AG04449 (cell line): ENCODE measurements at places on chromosomes 12 and 14.
A peak's percentile ranks its signal among the peaks of the same experiment; 100 is the strongest.

DNA sequence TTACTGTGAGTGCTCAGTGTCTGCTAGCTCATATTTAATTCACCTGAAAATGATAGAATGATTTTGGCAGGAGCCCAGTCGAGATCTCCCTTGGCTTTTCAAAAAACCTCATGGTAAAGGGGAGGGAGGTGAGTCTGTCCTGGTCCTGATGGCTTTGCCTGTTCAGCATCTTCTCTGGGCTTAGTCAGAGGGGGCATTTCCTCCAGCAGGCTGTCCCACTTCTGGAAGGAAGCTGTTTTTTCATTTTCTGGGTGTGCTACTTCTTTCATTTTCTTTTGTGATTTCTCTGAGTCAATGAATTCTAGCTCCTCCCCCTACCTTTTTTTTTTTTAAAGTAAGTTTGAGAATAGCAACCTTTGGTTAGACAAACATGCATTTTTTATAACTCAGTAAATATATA is 58.8 kb downstream of the TMX1 start:
- DNase-seq, result no peak

GRCh38 chr14:47596232-47596631 is 79.2 kb downstream of the MDGA2 start:
- no peak for DNase-seq

DNA sequence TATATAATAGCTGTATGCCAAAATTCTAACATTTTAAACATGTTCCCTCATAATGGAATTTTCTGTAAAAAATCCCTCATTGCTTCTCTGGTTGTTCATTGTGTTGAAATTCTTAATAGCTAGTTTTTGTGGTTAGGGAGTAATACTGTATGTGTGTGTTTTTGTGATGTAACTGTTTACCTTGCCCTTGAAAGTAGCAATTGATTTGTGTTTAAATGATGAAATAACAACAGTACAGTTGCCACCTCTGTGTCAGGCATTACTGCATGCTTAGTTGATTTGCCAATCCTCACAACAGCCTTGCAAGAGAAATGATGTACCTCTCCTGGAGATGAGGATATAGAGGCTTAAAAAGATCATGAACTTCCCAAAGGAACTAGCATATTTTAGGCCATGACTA is 94.9 kb downstream of the DAAM1 start:
- no peak for DNase-seq

DNA sequence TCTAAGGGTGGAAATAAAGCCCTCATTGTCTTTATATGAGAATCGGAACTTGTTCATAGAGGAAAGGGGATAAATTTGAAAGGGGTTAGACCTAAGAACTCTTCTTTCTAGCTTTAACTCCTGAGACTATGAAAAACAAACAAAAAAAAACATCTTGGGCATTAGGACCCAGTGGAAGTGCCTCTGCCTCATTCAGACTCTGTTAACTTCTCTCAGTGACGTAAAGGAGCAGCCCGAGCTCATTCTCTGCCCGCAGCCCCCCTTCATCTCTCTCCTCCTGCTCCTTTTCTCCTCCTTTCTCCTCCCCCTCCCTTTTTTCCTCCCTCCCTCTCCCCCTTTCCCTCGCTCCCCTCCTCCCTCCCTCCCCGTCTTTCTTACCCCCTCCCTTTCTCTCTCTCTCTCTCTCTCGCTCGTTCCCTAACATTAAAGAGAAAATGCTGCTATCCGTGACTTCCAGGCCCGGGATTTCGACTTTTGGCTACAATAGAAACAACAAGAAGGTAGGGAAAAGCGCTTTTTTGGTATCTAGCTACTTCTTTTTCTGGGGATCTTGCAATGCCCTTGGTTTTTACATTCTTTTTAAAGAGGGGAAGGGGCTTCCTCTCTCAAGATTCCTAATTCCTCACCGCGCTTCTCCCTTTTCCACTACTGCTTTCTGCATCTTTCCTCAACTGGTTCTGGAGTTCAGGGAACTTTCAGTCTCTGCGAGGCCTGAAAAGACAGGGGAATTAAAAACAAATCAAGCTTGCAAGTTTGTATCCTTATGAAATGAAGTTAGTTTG is at the start of gene RBMS2:
RBMS2 (plus strand) TSS at position 231 of the 782 bp plus-strand sequence; CDS start at position 435, 204 bp downstream.
- DNase-seq, result peak; percentile 63

- DNase-seq, result no peak
Measured at GRCh38 chr12:10842862-10843261, 6.4 kb downstream of the PRR4 start.

GRCh38 chr12:127304751-127305725 is 961.9 kb upstream of the TMEM132C start:
- no peak for DNase-seq

DNA sequence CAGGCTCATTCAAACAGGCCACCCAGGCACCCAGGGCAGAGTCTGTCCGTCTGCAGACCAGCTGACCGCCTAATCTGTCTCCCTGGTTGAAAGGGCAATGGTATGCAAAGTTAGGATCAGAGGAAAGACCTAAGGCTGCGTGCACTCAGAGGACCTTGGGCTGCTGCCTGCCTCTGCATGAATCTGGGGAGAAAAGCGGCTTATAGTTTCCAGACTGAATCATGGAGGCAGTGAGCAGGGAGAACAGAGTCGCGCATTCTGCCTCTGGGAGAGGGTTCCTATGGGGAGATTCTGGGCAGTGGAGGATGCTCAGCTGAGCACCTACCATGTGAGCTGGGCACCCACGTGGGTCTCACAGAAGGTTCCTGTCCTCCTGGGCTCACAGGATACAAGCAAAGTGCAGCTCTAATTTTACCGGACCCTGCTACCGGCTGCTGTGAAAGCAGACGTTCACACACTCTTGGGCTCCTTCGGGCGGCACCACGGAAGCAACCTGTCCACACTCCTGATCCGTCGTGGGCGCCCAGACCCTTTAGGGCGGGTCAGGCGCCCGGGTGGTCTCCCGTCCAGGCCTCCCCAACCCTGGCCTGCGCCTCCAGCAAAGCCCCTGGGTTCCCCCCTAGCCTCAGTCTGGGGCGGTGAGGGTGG is 772 bp downstream of the SCARB1 start:
- no peak for DNase-seq

DNA sequence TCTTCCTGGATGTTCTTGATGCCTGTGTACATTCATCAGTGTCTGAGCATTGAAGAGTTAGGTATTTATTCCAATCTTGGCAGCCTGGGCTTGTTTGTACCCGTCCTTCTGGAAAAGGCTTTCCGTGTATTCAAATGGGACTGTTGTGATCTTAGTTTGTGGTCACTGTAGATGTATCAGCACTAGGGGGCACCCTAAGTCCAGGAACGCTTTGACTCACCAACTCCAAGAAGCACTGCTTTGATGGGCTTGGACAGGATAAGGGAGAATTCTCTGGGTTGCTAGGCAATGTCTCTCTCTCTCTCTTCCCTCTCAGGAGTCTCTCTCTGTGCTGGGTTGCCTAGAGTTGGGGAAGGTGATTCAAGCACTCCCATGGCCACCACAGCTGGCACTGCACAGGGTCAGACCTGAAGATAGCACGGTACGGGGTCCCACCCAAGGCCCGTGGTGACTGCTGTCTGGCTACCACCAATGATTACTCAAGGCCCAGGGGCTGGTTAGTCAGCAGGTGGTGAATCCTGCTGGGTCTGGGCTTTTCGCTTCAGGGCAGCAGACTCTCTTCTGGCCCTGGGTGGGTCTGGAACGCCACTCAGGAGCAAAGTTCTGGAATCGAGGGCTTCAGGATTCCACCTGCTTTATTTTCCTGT is 211.1 kb upstream of the RGS6 start:
- DNase-seq, result no peak

GRCh38 chr14:94953541-94954260 is 183.8 kb upstream of the GSC start:
- no peak for DNase-seq

DNA sequence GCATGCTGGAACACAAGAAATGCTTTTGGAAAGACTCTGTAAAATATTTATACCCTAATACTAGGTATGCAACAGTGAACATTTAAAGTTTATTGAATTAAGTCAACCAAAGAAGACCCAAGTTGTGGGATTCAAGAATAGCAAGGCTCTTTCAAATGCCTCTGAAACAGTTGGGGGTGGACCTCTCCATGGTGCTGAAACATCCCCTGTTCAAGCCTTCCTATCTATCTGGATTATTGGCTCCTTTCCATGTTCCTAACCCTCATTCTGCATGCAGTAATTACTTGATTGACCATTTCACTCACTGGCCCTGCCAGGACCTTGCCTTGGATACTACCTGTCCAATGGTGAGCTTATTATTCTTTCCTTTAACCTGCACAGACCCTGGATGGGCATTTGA is 349.7 kb downstream of the NRXN3 start:
- DNase-seq, result no peak

DNA sequence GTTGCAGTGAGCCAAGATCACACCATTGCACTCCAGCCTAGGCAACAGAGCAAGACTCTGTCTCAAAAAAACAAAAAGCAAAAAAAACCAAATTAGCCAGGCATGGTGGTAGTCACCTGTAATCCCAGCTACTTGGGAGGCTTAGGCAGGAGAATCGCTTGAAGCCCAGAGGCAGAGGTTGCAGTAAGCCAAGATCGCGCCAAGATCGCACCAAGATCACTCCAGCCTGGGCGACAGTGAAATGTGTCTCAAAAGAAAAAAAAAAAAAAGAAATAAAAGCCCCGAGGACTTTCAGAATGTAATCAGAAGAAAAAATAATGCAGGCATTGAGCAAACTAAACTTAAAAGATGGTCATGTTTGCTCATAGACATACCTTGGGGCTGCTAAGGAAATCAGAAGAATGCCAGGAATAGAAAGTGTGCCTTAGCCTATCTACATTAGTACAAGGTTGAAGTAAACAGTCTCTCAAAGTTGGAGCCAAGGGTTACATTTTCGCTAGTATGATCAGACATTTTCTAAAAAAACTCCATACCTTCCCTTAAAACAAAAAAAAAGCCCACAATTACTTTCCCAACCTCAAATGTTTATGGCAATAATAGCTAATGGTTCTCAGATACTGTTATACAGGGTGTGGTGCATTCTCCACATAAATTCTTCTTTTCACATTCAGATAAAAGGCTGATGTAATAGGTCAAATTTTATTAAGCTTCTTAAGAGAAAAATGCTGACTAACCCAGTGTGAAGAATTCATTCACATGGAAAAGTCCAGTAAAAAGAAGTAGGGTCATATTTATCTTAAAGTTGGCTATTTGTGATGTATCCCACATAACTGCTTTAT is 15.8 kb downstream of the DTD2 start:
- peak; percentile 51 for DNase-seq

- DNase-seq, result no peak
Measured at GRCh38 chr14:89911010-89911919, 43.3 kb downstream of the EFCAB11 start.

DNA sequence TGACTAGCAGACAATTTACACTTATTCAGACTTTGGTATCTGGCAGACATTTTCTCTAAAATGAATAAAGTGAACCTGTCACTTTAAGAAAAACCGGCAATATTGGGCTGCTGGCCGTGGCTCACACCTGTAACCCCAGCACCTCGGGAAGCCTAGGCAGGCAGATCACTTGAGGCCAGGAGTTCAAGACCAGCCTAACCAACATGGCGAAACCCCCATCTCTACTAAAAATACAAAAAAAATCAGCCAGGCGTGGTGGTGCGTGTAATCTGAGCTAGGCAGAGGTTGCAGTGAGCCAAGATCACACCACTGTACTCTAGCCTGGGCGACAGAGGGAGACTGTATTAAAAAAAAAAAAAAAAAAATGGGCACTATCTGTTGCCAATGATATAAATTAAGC is 11.5 kb downstream of the DUSP16 start:
- no peak for DNase-seq

DNA sequence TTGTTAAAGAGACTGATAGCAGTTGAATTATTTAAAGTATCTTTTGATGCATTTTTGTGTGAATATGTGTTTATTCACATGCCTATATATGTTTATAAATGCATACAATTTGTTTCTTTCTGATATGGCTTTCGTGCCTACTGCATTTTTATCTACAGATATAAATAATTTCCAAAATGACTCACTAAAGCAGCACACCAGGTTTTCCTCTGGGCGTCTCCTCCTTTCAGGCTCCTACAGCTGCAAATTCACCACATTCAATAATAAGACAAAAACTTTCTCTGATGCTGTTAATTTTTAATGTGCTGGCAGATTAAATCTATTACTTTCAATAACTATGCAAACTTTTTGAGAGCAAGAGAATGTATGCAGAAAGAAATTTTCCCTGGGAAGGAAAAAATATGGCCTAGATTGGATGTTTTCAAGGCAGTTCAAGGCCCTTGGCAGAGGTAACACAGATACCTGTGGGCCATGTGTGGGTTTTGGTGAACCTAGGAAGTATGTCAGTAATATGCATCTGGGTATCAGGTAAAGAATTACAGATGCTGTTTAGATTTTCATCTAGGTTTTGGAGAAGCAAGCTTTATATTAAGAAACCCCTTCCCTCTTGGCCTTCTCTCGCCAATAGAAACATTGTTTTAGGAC is 381.8 kb downstream of the EGLN3 start:
- DNase-seq, result no peak

- DNase-seq, result no peak
Measured at GRCh38 chr14:20662968-20663732, 21.2 kb upstream of the RNASE4 start.

- DNase-seq, result no peak
Measured at GRCh38 chr12:48420039-48420775, 52.2 kb upstream of the ANP32D start.

- no peak for DNase-seq
Measured at GRCh38 chr14:73344319-73344718, 107.0 kb downstream of the PAPLN start.

DNA sequence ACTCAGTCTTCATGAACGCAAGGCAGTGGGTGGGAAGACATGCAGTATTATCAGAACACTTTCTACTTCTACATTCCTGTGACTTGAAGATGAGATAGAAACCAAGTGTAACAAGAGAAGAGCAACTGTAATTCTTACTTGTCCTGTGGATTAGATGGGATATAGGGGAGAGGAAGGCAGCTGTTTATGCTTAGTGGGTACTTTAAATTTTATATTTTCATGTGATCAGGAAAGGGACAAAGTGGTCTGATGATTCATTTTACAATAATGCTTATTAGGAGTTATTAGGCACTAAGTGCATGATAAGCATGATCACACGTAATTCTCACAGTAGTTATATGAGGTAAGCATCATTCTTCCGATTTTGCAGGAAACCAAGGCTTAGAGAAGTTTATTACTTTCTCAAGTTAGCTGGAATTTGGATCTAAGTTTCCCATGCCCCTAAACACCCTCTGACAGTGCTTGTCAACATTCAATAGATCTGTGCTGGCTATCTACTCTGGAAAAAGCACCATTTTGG is 52.7 kb downstream of the PTGER2 start:
- DNase-seq, result no peak

DNA sequence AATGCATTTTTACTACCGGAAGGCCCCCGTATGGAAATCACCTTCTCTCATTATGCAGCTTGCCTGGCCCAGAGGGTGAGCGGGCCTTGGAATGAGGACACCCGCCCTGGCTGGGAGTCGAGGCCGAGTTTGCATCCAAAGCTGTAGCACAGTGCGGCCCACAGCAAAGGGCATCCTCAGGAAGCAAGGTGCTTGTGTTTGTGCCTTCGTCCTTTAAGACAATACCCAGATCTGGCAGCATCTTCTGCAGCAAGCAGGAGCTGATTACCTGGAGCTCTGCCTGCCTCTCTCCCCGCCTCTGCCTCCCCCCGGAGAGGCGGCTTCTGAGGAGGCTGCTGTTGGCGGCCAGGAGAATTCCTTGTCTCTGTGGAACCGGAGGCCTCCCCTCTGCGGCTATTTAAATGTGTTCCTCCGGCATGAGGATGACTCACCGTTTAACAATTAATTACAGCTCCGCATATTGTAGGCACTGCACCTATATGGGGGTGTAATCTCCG is 145.3 kb downstream of the CACNA1C start:
- peak; percentile 24 for DNase-seq
